ENCODE measurements at places on chromosomes 2 and 18.

- DNase-seq, result no peak
Observed at GRCh38 chr2:222884114-222884771, 23.4 kb downstream of the ACSL3 start.

- DNase-seq, result peak; percentile 47
Observed at GRCh38 chr2:98465456-98466226, 21.0 kb downstream of the INPP4A start.

DNA sequence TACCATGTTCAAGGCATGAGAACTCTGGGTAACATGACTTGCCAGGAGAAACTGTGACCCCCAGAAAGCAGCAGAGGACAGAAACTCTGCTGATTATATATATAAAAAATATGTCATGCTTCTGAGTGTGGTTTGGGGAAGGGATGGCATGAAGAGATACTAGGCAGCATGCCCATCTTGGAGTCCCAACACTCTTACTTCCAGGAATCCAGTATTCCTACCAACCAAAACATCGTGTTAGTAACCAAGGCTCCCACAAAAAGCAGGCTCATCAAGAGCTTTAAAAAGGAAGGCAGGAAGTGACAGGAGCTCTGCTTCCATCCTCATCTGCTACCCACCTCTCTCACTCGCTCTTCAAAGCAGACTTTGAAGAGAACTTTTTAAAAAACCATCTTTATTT lies 31.6 kb upstream of the TWIST2 start:
- DNase-seq, result no peak

DNA sequence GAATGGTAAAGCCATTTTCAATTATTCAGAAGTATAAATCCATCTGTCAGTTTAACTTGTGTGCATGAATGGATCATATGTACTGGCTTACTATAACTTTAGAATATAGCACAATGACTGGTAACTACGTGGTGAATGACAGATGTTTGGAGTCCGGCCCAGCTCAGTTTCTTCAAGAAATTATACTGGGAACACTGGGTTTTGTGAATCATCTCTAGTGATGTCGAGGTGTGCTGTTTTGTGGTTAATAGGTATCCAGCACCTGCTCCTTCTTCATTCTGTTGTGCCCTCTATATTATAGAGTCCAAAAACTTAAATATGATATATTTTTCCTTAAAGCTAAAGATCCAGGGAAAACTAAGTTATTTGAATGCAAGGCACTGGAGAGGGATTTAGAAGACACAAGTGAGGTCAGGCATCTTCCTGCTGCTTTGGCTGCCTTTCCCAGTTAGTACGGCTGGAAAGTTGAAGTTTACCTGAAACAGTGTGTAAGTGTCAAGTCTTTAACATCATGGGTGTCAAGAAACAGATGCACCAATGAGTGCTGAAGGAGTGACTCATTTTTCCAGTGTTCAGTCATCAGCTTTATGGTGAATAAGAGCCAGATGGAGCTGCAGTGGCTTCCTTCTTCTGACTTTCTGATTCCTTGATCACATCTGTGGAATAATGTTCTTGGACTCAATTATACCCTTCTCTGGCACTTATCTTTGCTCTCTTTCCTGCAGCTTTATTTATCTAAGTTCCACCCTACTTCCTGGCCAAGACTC lies 1079.5 kb upstream of the CELF4 start:
- no peak for DNase-seq

DNA sequence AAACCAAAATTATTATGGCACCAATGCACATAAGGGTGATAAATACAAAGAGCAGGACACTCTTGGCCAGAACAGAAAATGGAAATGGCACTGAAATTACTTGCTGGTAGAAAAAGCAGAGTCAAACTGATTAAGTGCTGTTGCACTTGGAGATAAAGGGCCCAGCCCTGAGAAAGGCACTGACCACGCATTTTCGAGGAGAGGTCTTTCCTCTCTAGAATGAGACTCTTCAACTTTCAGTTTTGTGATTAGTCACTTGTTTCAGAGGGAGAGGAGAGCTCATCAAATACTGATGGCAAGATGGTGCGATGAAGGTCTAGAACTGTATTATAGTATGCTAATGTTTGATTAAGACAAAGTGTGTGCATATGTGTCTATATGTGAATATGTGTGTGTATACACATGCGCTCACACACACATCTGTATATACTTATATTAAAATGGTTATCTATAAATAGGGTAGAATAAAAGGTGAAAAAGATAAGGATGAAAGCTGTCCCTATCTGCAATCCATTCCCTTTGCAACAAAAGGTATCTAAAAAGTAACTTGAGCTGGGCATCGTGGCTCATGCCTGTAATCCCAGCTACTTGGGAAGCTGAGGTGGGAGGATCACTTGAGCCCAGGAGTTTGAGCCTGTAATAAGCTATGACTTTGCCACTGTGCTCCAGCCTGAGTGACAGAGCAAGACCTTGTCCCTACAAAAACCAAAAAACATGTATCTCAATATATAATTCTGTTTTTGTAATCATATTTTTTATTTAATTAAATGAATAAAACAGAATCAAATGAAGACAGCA lies 48.8 kb upstream of the ZDBF2 start:
- no peak for DNase-seq
